ENCODE measurements at places on chromosomes 11 and 22. TPM values are rescaled to one million over a fixed set of nuclear protein-coding genes. Genes with fewer than 3 reads are reported as not detected.

The EP300 gene
- 40.0 TPM for total RNA-seq

The SCGB1D2 gene
- total RNA-seq, result not detected

The OR8G1 gene
- not detected for total RNA-seq

The CLDN5 gene
- not detected for total RNA-seq

The CLCF1 gene
- total RNA-seq, result 3.2 TPM

The CEND1 gene
- not detected for total RNA-seq

The OTOG gene
- not detected for total RNA-seq

The XKR3 gene
- not detected for total RNA-seq

The TMPRSS4 gene
- 229 TPM for total RNA-seq

The CDC42EP2 gene
- total RNA-seq, result 6.0 TPM

The TCN1 gene
- total RNA-seq, result 0.68 TPM

The E2F8 gene
- under 0.01 TPM for total RNA-seq

The CDCA5 gene
- total RNA-seq, result under 0.01 TPM

The RFPL2 gene
- not detected for total RNA-seq

The WBP2NL gene
- 0.57 TPM for total RNA-seq

The PAMR1 gene
- total RNA-seq, result 7.2 TPM

The ZP1 gene
- total RNA-seq, result not detected

The APOA4 gene
- total RNA-seq, result not detected

The SHANK2 gene
- 2.7 TPM for total RNA-seq

The LDHAL6A gene
- total RNA-seq, result not detected

The ZC3H12C gene
- total RNA-seq, result 7.2 TPM

The OR5D14 gene
- not detected for total RNA-seq

The TSGA10IP gene
- not detected for total RNA-seq

The MFRP gene
- not detected for total RNA-seq

The MS4A6E gene
- total RNA-seq, result not detected

The KDELR3 gene
- 4.0 TPM for total RNA-seq

The CCDC73 gene
- under 0.01 TPM for total RNA-seq

The TAF1D gene
- 153 TPM for total RNA-seq

The BUD13 gene
- 14.7 TPM for total RNA-seq

The TEX54 gene
- total RNA-seq, result not detected

The JAML gene
- total RNA-seq, result not detected

The GGTLC2 gene
- total RNA-seq, result not detected

The RAG2 gene
- total RNA-seq, result not detected

The CNGA4 gene
- total RNA-seq, result 0.07 TPM

The MMP3 gene
- 0.36 TPM for total RNA-seq

The C22orf31 gene
- not detected for total RNA-seq

The TMEM218 gene
- total RNA-seq, result 21.3 TPM

The ANO1 gene
- 38.4 TPM for total RNA-seq

The DCHS1 gene
- 0.21 TPM for total RNA-seq
